ENCODE measurements at places on chromosomes 2 and 18.

- DNase-seq = no peak
Observed at GRCh38 chr2:37507703-37508102, 163.3 kb downstream of the QPCT start.

- DNase-seq = no peak
Observed at GRCh38 chr2:218077464-218078216, 8.6 kb downstream of the RUFY4 start.

DNA sequence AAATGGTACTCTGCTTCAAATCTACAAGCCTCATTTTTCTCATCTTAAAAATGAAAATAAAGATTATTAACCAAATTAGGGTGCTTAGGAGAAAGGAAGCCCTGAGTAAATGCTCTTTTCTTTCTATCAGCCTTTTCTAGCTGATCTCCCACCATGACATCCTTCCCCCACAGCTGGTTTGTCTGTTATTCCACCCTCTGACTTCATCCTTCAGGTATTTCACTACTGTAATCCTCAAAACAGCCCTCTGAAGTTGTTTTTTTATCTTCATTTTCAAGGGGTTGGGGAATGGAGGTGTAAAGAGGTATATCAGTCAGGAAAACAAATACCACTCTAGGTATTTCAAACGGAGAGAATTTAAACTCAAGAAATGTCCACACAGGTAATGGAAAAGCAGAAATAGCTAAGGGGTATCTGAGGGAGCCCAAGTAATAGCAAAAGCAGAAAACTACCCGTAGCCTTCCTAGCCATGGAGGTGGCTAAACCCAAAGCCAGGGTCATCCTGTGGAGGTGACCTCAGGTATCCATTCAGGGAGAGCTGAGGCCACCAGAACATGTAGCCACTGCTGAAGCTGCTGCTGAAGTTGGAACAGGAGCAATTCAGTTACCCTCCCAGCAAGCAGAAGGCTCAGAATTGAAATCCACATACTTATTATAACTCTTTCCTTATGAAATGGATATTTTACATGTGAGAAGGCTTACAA lies 990.9 kb upstream of the ACVR2A start:
- DNase-seq = no peak

- DNase-seq = no peak
Observed at GRCh38 chr2:159396799-159397198, 110.3 kb upstream of the WDSUB1 start.

- no peak for DNase-seq
Observed at GRCh38 chr2:18752667-18753422, 163.5 kb upstream of the NT5C1B start.

GRCh38 chr2:54928719-54929118 lies 121.5 kb downstream of the RTN4 start:
- no peak for DNase-seq

DNA sequence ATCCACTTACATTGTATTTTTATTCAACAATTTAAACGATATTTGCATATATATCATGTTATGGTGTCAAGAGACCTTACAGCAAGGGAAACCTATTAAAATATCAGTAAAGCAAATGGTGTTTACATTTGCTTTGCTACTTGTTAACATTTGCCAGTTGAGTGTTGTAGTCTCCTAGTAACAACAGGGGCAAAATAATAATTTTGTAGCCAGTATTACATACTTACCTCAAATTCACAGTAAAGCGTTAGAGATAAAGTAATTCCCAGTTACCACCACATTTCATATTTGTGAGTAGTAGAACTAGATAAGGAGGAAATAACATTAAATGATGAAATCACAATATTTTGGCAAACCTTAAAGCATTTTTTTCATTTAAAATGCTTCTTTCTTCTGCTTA lies 71.3 kb downstream of the FASTKD2 start:
- no peak for DNase-seq

DNA sequence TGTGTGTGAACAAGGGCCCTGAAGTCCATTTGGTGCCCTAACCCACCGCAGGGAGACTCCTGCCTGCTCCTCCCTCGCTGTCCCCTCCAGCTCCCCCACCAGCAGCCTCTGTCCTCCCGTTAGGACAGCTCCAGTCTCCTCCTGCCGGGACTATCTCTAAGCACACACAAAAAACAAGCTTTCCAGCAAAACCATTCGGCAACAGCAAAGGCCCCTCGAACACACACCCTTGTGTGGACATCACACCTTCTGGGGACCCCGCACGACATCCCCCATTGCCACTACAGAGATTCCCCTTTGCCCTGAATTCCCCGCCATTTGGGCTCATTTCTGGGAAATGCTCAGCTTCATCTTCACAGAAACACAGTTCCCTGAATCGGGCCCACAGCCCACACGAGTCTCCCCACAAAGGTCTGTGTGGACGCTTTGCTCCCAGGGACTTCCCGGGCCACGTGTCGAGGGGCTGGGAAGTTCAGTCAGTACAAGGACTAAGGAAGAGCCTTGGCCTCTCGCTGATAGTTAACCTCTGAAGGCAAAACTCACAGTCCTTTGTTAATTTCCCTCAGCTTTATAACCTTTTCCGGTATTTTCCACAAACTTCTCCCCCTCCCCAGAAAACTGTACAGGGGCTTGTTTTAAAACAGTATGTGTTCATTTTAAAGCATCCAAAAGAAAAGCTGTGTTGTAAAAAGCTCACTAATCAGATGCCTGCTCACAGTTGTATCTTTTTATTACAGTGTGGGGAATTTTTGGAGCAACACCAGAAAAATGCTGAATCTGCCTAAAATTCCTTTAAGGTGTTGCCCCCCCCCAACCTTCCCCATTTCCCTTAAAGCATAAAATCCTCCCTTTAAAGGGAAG lies 25.9 kb downstream of the SMAD7 start:
- DNase-seq = no peak

- DNase-seq = no peak
Observed at GRCh38 chr18:35658112-35658511, 76.6 kb downstream of the GALNT1 start.

- no peak for DNase-seq
Observed at GRCh38 chr18:50527636-50528307, 32.1 kb upstream of the MAPK4 start.

- no peak for DNase-seq
Observed at GRCh38 chr18:65057439-65058083, 693.3 kb upstream of the CDH7 start.

GRCh38 chr2:15838481-15839090 lies 101.8 kb upstream of the MYCN start:
- no peak for DNase-seq

GRCh38 chr2:134301099-134301927 lies 47.4 kb downstream of the MGAT5 start:
- DNase-seq = no peak

- no peak for DNase-seq
Observed at GRCh38 chr2:218821605-218822211, 9.9 kb downstream of the PRKAG3 start.

GRCh38 chr2:99771681-99772333 lies 282.0 kb upstream of the REV1 start:
- peak; percentile 15 for DNase-seq

- DNase-seq = no peak
Observed at GRCh38 chr2:46999857-47000678, 84.5 kb upstream of the MCFD2 start.

DNA sequence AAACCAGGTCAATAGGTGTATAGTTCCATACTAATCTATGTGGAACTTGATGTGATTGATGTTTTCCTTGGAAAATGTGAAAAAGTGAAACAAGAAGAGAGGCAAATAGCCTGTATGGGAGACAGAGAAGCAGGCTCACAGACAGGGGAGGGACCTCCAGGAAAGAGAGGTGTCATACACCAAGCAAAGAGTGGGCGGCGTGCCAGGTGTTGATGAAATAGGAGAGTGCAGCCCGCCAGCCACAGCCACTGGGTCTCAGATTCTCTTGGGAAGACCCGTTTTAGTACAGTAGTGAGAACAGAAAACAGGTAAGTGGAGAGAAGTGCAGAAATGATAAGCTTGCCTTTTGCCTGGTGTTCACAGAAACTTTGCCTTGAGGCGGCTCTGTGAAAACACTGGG lies 301.9 kb downstream of the ZNF407 start:
- no peak for DNase-seq

DNA sequence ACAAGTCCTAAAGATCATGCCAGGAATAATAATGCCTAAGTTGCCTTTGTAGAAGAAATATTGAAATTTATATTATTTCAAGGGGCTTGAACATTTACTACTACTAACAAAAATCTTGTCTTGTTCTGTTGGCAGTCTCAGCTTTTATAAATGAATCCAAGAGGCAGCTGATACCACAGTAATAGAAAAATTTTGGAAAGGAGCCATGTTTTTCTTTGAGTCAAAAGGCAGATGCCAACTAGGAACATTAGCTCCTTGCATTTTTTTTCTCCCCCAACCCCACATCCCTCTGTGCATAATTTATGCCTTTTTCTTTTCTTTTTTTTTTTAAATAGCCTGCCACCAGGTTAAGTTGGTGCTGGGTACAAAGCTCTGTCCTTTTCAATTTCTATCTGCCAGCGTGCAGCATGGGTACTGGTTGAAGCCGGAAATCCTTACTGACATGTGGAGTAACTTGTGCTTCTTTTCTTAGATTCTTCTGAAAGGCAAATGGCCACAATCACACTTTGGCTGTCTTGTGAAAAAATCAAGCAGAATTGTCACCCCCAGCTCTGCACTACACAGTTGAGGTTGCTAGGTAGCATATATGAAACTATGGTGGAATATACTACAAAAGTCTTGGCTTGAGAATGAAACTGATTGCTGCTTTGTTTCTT lies 98.8 kb downstream of the RHBDD1 start:
- DNase-seq = no peak

DNA sequence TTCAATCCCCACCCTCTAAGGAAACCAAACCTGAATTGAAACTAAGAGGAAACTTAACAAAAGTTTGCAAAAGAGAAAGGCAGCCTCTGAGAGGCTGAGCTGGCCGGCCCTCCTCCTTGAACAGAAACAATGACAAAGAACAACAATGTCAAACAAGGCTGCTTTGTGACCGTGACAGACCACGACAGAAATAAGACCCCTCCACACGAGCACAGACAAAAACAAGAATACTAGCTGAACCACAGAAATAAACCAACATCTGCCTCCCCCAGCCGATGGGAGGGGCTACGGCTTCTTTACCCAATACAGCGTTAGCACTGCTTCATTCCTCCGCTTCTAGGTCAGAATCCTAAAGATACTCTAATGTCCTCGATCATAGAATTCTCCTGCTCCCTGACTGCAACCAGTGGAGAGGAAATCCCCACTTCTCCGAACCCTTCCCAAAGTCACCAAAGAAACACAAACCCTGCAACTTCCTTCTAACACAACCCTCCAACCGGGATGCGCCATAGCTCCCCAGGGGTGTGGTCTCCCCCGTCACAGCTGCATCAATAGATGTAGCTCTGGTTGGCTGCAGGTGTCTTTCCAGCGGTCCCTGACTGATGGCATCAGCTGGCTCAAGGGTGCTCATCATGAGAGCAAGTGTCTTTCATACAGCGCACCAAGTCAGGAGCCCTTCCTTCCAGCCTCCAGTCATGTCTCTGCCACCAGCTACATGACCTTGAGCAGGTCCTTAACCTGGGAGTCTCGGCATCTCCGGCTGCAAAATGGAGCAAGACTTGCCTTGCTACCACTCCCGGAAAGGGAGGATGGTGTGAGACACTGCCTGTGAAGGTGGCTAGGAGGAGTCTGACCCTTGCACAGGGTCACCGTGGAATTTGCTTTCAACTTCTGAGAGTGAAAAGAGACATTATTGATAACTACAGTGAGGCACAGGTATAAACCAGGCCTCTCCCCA lies 198.6 kb downstream of the HAUS1 start:
- DNase-seq = no peak

GRCh38 chr2:205885492-205886099 lies 200.4 kb downstream of the INO80D start:
- DNase-seq = peak; percentile 50

- DNase-seq = no peak
Observed at GRCh38 chr2:73893764-73894474, 1.1 kb downstream of the ACTG2 start.

DNA sequence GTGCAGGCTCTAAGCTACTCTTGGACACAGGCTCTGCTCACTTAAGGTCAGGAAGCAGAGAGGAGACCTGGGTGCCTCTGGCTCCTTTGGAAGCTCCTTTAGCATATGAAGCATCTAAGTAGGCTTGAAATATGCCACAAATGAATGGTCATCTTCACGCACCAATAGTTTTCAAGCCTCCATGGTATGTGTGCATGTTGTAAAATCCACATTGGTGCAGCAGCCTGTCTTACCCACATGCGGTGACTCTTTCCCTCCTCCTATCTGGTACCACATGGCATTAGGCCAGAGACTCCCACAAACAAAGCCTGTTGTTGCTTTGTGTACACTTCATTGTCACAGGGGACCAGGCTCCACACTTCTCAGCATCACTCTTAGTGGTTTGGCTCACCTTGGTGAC lies 442.2 kb upstream of the RAB12 start:
- DNase-seq = no peak

- DNase-seq = no peak
Observed at GRCh38 chr18:52313213-52313612, 26.8 kb upstream of the DCC start.

- no peak for DNase-seq
Observed at GRCh38 chr2:200943527-200944105, 19.8 kb downstream of the ORC2 start.

GRCh38 chr2:217669831-217670230 lies 333.0 kb downstream of the TNS1 start:
- DNase-seq = no peak

- DNase-seq = no peak
Observed at GRCh38 chr2:39065616-39066015, 55.2 kb downstream of the SOS1 start.

- DNase-seq = no peak
Observed at GRCh38 chr2:47334356-47335136, 68.4 kb upstream of the MSH2 start.

DNA sequence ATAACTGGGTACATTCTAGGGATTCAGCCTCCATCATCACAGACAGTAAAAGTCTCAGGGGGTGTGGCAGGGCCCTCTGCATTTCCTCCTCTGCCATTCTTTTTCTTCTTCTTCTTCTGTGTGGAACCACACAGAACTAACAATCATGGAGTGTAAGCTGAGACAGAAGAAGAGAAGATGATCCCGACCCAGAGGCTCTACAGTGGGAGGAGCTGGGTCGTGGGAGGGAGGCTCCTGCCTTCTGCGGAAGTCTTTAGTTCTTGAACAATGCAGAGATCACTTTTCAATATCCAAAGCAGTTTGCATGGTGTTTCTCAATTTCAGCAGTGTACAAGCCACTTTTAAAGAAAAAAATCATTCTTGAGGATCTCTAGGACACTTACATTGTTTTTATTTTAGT lies 80.9 kb downstream of the KCNS3 start:
- no peak for DNase-seq

GRCh38 chr18:10352671-10353070 lies 101.8 kb upstream of the APCDD1 start:
- no peak for DNase-seq

DNA sequence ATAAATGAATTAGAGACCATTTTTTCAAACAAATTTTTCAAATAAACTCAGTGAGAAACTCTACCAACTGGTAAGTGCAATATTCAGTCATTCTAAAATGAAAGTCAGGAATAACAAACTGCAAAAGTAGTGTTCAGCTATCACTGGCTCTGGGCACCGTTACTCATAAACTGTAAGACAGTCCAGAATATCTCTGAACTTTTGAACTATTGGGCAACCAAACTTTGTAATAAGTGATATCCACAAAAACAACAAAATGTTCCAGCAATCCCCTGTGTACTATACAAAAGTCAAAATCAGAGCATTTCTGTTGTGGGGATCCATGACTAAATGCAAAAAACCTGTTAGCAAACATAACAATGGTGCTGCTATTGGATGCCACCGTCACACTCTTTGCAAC lies 56.3 kb downstream of the SLC25A12 start:
- DNase-seq = no peak
